ENCODE measurements at places on chromosomes 13 and 19.
A peak's percentile ranks its signal among the peaks of the same experiment; 100 is the strongest.

- peak; percentile 80 for DNase-seq
These were observed 111.1 kb downstream of the STARD13 start for GRCh38 chr13:33174491-33174890.

- no peak for DNase-seq
These were observed 2218.8 kb downstream of the PCDH9 start for GRCh38 chr13:65011378-65011777.

DNA sequence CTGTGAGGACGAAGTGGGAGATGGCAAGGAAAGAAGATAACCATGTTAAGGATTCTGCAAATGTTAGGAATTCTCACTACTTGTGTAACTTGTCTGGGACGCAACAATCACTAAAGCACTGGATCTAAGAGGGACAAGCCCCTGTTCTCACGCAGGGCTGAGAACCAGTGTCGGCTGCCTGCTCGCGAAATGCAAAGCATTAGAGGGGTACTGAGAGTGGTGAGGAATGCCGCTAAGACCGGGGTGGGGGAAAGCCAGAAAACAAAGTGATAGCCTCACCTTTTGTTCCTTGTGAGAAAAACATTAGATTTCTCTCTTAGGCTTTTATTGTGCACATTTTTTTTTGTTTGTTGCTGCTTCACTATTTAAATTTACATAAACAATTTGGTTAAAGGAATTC, 241.9 kb downstream of the ABCC4 start:
- DNase-seq: no peak

DNA sequence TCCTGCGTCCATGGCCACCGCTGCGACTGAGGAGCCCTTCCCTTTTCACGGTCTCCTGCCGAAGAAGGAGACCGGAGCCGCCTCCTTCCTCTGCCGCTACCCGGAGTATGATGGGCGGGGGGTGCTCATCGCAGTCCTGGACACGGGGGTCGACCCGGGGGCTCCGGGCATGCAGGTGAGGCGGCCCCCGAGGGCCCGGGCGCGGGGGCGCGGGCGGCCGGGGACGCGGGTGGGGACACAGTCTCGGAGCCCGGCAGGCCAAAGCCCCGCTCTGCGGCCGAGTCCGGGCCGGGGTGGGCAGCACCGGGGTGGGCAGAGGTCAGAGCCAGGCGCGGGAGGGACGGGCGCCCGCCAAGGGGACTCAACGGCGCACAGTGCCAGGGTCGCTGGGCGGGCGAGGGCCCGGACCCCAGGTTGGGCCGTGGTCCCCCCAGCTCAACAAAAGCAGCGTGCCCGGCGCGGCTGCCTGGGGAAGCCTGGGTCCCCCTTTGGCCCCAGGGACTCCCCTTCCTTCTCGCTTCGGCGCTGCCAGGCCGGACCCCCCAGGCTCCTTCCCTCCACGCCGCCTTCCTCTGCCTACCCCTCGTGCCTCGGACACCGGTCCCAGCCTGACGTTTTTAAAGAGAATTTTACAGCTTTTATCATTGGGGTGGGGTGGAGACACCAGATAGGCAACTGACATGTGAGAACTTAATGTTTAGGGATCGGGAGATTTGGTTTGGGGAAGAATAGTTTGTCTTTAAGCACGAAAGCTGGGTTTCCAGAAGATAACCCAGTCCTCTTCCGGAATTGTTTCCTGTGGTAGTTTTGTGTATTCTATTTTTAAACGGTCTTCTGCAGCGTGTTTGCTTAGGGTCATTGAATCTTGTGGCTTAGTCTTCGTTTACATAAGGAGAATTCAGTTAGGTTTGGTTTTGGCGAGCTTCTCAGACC, 509 bp downstream of the TPP2 start:
- no peak for DNase-seq

DNA sequence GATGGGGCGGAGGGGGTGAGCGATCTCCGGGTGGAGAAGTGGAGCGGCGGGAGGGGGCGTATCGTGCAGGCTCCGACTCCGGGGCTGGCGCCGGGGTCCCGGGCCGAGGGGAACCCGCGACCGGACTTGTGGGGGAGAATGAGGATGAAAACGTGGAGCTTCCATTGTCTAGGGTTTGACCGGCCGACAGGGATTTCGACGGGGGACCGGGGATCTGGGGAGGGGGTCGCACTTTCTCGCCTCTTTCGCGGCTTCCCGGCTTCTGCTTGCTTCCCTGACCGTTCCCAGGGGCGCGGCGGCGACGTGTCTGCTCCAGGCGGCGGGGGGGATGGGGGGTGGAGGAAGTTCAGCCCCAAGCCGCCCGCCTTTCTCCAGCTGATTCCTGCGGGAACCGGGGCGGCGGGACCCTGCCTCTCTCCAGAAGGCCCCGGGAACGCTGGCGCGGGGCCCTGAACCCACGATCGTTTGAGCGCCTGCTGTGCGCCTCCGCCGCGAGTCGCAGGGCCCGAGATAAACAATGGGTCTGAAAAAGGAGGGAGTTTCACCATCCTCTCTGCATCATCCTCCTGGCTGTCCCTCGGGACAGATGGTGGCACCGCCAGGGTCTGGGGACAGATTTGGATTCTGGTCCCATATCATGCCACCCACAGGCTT, 790 bp downstream of the TPM4 start:
- no peak for DNase-seq

DNA sequence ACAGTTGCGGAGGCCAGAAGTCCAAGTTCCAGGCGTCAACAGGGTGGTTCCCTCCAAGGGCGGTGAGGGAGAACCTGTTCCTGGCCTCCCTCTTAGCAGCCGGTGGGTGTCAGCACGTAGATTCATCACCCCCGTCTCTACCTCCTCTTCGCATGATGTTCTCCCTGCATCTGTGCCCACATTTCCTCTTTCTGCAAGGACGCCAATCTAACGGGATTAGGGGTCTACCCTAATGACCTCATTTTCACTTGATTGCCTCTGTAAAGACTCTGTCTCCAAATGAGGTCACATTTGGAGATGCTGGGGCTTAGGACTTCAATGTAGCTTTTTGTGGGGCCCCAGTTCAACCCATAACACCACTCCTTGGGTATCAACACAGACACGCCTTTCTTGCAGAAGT, 38.5 kb downstream of the DPF1 start:
- DNase-seq: no peak

DNA sequence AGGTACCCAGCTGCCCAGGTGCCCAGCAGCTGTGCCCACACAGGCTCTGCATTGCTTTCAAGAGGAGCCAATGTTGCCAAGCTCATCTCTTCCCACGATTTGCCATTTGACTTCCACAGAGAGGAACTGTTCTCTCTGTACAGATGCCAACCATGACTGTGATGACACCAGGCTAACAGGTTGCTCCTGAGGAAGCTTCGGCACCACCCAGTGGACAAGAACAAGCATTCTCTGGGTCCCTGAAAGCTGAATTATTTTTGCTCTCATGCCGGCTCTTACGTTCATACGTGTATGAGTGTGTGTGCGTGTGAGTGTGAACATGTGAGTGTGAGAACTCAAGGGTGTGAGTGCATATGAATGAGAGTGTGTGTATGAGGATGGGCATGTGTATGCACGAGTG, 535.2 kb downstream of the LIG4 start:
- peak; percentile 64 for DNase-seq

DNA sequence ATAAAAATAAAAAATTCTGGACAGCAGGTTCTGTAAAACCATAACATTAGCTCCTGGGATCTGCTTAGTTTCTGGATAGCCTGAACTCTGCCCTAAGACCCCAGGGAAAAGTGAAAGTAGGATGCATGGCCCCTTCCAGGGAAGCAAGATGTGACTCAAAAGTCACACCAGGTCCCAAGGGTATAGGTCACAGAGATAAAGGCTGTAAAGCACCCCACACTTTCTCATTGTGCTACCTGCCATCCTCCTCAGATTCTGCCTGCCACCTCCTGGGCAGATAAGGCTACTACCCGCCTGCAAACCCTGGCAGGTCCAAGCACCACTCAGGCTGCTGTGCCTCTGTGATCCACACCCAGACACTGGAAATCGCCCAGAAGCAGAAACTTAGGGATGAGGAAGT, 20.6 kb downstream of the FFAR2 start:
- DNase-seq: peak; percentile 55

GRCh38 chr19:33393286-33394005, 19.9 kb downstream of the CEBPG start:
- DNase-seq: no peak

DNA sequence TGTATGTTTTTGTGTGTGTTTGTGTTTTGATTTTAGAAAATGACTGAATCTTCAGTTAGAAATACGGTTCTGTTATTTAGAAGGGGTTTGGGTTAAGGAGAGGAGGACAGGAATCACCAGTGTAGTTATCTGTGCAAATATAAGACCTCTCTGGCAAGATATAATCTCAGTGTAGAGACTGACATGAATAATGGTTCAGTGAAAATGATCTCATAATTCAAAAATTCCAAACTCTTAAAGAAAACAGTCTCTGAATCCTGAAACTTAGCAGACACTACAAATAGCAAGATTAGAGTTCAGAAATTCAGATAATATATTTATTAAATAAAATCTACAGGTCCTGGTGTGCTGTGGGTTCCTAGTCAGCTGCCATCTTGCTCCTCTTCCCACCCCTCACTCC, 73.5 kb downstream of the PDS5B start:
- DNase-seq: no peak

- DNase-seq: no peak
These were observed 8.2 kb downstream of the DOHH start for GRCh38 chr19:3492131-3492839.

DNA sequence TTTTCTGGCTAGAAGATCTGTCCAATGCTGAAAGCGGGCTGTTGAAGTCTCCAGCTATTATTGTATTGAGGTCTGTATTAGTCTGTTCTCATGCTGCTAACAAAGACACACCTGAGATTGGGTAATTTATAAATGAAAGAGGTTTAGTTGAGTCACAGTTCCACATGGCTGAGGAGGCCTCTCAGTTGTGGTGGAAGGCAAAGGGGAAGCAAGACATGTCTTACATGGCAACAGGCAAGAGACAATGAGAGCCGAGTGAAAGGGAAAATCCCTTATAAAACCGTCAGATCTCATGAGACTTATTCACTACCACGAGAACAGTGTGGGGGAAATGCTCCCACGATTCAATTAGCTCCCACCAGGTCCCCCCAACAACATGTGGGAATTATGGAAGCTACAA, 980.4 kb downstream of the SLITRK5 start:
- DNase-seq: no peak

GRCh38 chr13:29508876-29509252, 86.6 kb downstream of the SLC7A1 start:
- DNase-seq: no peak

GRCh38 chr19:55358943-55359908, 3.8 kb downstream of the GARIN5B start:
- DNase-seq: peak; percentile 63

GRCh38 chr19:41746593-41747227, 8.6 kb upstream of the CEACAM6 start:
- peak; percentile 25 for DNase-seq

All from NCI-H1694 (cell line).